ENCODE measurements at places on chromosomes 1 and 21. TPM values are rescaled to one million over a fixed set of nuclear protein-coding genes. Genes with fewer than 3 reads are reported as not detected.
A peak's percentile ranks its signal among the peaks of the same experiment; 100 is the strongest.

- DNase-seq, result no peak
These were observed 96.6 kb upstream of the ERRFI1 start for GRCh38 chr1:8122477-8123407.

- DNase-seq, result no peak
These were observed 99.1 kb upstream of the CHRM3 start for GRCh38 chr1:239287296-239287695.

DNA sequence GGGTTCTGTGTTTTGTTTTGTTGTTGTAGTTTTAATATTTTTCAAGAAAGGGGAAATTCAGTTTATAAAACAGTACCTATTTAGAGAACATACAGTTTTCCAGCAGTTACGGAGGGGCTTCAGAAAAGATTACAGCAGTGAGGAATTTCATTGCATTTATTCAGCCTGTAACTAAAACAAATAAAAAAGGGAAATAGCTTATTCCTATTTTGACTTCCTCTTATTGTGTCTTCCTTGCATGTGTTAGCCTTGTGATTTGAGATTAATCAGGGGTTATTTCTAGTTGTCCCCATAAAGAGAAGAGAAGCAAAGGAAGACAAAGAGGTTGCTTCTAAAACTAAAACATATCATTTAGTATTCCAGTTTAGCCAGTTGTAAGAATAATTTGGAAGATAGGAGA lies 35.0 kb downstream of the CTTNBP2NL start:
- DNase-seq, result no peak

DNA sequence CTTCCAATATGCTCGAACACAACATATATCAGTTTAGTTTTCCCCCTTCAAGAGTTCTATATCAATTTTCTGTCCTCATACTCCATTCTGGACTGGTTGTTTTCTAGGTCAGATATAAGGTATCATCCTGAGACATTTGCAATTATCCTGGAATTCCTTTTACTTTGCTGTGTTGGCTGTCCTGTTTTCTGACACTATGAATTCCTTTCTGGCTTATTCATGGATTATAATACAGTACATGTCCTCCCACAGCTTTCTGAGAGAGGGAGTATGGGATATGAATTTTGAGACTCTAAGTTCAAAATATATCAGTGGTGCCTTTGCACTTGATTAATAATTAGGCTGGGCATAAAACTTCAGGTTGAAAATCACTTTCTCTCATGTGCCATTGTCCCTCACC lies 11.9 kb downstream of the PHTF1 start:
- DNase-seq, result no peak

- DNase-seq, result no peak
These were observed 9.6 kb downstream of the PM20D1 start for GRCh38 chr1:205840146-205840923.

- no peak for DNase-seq
These were observed 735 bp upstream of the STX12 start for GRCh38 chr1:27772036-27772931.

DNA sequence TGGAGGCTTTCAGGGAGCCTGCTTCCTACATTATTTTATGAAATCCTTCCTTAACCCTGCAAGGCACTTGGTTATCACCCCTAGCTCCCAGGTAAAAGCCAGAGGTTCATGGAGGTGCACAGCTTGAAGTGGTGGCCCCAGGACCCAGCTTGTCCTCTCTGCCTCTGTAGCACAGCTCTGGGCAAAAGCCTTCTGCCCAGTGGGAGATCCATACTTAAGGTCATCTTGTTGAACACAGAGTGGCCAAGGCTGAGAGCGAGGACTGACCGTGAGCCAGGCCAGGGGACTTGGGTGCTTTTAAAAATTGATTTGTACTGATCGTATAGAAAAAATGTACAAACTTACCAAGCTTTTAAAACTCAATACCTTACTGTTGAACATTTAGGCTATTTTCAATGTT lies 33.4 kb downstream of the KCNA2 start:
- DNase-seq, result no peak

DNA sequence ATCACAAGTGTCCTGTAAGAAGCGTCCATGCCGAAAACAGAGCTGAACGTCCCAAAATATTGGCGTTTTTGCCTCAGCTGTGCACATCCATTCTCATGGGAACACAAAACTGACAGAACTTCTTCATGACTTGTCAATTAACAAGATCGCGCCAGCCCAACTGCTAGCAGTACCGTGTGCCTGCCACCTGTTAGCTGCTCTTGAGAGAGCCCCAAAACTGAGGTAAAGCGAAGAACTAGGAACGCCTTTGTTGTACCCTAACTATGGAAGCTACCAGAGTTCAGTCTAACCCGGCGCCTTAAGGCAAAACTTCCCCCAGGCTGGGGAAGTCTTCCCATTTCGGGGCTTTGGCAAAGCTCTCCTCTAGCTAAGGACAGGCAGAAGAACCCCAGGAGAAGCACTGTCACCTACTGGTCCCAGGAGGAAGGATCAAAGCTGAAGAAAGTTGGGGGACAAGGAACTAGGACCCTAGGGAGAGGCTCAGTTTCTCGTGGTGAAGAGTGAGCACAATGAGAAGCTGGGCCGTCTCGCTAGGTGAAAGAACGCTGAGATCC lies 719 bp downstream of the EYA3 start:
- DNase-seq, result no peak

DNA sequence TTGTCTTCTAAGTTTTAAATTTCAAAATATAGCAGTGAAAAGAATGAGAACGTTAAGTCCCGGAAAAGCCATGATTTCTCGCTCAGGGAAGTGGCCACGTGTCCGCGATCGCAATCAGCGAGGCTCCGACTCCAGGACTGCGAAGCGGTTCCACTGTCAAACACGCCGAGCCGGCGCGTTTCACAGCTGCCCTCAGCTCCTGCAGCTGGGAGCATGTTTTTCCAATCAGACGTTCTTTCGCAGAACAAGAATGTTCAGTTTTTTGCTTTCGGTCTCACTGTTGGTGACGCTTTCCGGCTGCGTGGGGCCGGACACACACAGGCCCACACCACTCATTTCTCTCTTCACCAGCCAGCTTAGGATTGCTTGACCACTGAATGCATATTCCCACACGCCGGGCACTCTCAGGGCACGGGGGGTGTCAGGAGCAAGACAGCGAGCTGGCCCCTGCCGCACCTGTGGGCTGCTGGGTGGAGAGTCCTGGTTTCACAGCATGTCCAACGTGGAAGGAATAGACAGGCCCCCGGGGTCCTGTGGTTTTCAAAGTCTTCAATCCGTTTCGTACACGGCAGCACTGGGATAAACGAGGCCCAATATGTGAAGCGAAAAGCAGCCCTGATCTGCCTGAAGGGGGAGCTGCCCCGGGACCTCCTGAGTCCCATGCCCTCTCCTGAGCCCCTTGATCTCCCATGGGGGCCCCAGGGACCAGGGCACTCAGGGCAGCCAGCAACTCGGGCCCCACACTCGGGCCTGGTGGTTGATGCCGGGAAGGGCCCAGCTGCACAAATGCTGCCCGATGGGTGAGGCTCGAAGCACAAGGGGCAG lies 47.3 kb upstream of the COL18A1 start:
- no peak for DNase-seq

- DNase-seq, result no peak
These were observed 2.1 kb upstream of the UBE2T start for GRCh38 chr1:202343652-202344349.

- DNase-seq, result no peak
These were observed 402.3 kb downstream of the PTBP2 start for GRCh38 chr1:97123717-97124431.

DNA sequence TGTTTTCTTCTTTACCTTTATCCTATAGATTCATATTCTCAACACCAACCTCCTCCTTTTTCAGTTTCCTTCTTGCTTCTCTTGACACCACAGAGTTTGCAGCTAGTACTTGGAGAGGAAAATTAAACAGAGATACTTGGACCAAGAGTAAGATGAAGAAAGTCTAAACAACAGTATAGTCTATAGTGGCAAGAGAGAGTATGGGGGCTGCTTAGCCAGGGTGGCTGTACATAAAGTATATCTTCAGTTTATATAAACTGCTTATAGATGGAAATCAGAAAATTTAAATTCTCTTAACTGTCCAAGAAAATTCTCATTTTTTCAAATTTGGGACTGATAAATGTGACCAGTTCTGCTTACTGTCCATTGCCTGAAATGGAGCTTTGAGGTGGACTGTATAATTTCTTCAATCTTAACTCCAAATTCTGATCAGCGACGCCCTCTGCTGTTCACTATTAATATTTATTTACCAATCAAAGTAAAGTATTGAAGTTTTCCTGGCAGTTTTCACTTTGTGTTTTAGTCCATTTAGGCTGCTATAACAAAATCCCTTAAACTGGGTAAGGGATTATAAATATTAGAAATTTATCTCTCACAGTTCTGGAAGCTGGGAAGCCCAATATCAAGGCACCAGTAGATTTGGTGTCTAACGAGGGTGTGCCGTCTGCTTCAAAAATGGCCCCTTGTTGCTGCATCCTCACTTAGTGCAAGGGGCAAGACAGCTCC lies 14.8 kb upstream of the METTL18 start:
- no peak for DNase-seq

- DNase-seq, result no peak
These were observed 59.8 kb downstream of the MAST2 start for GRCh38 chr1:45863218-45863617.

GRCh38 chr1:3733094-3733882 lies 19.0 kb upstream of the CCDC27 start:
- no peak for DNase-seq

DNA sequence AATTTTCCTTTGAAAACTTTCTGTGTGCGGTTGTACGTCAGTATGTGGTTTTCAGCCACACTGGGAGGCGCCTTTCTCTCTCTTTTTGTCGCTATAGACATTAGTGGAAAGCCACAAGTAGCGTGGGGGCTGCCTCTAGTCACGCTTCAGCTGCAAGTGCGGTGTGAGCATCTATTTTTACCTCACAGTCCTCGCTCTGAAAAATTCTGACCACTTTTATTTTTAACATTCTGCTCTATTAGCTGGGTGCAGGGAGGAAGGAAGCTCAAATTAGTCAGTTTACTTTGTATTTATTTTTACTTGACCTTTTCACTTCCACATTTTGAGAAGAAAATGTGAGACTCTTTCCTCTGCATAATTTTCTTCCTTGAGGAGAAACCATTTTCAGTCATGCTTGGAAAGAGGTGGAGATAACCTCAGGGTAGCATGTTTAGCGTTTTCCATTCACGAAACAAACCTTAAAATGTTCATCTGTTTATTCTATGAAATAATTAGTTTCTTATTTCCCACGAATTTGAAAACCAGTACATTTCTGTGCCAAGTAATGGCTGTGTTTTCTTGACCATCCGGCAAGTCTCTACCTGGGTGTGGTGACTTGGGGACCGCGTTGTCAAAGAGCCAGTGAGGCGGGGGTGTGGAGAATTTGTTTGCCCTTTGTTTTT lies 35.6 kb downstream of the ADARB1 start:
- DNase-seq, result no peak

GRCh38 chr1:66489151-66489550 lies 44.8 kb upstream of the SGIP1 start:
- no peak for DNase-seq

GRCh38 chr21:32816261-32816660 lies 44.7 kb upstream of the PAXBP1 start:
- no peak for DNase-seq

DNA sequence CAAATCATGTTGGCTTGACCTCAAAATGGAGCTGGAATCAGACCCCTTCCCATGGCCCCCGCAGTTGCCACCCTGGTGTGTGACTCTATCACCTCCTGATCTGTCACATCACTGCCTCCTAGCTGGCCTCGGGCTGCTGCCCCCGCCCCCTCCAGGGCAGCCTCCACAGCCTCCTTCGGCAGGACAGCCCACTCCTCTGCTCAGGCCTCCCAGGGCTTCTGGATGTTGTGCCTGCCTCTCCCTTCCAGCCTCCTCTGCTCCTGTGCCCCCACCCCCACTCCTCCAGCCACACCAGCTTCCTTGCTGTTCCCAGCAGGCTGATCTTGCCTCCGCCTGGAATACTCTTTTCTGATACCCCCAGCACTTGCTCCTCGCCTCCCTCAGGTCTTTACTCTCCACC lies 134.4 kb upstream of the EDN2 start:
- peak; percentile 78 for DNase-seq

- no peak for DNase-seq
These were observed 364.6 kb downstream of the DISC1 start for GRCh38 chr1:231991231-231991630.

DNA sequence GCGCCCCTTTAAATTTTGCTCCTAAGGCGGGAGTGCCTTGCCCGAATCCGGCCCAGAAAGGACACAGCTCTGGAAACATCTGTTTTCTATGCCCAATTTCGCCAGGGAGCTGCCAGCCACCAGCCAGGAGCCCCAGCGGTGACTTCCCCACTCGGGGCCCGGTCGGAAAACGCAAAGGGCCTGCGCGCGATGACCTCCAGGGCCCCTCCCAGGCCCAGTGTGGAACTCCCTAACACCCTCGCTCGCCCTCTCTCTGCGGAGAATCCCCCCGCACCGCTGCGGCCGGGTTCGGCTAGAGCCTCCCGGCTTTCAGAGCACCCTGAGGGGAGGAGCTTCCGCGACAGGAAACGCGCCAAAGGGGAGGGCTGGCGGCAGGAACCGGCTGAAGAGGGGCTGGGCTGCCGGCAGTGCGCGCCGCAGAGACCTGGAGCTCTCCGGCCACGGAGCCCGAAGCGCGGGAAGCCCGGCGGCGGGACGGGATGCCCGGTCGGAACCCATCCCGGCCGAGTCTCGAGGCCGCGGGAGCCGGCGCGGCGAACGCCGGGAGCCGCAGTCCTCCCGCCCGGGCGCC lies 505 bp downstream of the CLSPN start:
- peak; percentile 74 for DNase-seq

- DNase-seq, result peak; percentile 60
These were observed 281.1 kb downstream of the NPHP4 start for GRCh38 chr1:5711079-5711478.

DNA sequence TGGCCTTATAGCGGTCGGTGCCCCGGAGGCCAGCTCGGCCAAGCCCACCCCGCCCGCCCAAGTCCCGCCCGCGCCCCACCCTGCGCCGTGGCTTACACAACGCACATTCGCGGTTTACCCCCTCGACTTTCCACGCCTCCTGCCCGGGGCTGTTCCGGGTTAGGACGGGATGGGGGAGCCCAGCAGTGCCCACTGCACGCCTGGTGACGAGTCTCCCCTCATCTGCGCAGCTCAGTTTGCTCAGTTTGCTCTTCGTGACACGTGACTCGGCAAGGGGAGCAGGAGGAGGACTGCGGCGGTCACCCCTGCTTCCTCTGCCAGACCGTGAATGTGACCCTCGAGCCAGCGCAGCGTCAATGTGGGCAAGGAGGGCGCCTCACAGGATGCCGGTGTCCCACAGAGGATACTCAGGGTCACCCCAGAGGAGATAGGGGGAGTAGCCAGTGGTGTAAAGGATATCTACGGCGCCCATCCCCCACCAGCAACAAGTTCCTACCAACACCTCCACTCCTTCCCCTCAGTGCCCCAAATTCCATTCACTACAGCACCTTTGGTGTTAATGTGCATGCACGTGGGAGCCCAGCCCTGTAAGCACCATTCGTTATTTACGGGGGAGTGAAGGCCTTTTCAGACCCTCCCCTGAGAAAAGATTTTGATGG lies 350 bp upstream of the S100A6 start:
- peak; percentile 90 for DNase-seq

GRCh38 chr21:33866826-33867225 lies 48.8 kb downstream of the ATP5PO start:
- DNase-seq, result no peak

GRCh38 chr1:86429835-86430234 lies 5.9 kb downstream of the CLCA2 start:
- DNase-seq, result no peak

TEDDM1 gene
- total RNA-seq, result not detected

CHI3L2 gene
- total RNA-seq, result not detected

OR10Z1 gene
- total RNA-seq, result not detected

SHE gene
- 7.7 TPM for total RNA-seq

INAVA gene
- total RNA-seq, result 176 TPM

PIK3CD gene
- total RNA-seq, result 4.6 TPM

ELOVL1 gene
- total RNA-seq, result 439 TPM

SH2D5 gene
- total RNA-seq, result 0.11 TPM

FRRS1 gene
- total RNA-seq, result 28.6 TPM

MFAP2 gene
- 5.8 TPM for total RNA-seq

AQP10 gene
- not detected for total RNA-seq

PPFIA4 gene
- total RNA-seq, result 4.0 TPM

Measured in lower leg skin (tissue), 4 donors.